CD8-positive, alpha-beta memory T cell (primary cell): ENCODE measurements at places on chromosomes 1 and 21.

DNA sequence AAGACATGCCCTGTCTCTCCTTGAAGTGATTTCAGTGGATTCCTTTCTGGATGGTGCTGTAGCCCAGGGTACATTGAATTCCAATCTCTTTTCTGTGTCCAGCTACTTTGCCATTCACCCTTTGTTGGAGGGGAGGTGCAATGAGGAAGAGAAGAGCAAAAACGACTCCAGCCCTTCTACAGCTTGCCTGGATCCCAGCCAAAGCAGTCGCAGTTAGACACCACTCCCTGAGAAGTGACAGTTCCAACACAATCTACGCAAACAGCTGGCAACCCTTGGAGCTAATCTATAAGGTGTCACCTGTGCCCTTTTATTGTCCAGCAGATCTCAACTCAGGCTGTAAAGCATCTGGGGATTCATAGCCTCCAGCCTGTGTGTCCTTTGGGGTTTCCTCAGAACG lies 4.6 kb downstream of the CD244 start:
- no peak for DNase-seq

- DNase-seq: peak; percentile 75
These were observed 9.2 kb downstream of the RNU5D-1 start for GRCh38 chr1:44721485-44722361.

- DNase-seq: no peak
These were observed 17.4 kb upstream of the CD1D start for GRCh38 chr1:158163000-158163947.

DNA sequence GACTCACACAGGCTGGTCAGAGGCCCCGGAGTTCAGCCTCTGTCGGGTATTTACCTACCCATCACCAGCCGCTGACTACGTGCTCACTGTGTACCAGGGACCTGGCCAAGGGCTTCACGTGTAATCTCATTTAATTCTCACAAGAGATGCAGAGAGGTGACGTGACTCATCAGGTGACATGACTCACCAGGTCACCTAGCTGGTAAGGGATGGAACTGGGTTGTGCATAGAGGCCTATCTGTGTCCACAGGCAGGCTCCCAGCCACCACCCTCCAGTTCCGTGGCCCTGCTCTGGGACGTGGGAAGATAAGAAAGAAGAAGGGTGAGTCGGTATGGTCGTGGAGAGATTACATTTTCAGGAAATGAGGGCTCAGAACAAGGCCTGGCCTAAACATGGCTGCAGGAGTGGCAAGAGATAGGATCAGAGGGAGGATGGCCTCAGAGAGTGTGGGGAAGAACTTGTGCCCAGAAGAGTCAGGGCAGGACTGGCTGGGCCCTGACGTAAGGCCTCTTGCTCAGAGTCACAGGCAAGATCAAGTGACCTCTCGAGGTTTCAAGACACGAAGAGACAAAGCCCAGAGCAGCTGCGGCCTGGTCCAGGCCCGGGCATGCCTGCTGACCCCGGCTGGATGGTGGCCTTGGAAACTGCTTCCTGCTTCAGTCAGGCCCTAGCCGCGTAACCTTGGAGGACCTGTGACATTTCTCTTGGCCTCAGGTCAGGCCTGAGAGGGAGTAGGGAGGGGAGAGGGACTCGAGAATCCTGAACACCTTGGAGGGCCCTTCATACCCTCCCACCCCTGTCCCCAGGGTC lies 52.7 kb upstream of the WASF2 start:
- no peak for DNase-seq

DNA sequence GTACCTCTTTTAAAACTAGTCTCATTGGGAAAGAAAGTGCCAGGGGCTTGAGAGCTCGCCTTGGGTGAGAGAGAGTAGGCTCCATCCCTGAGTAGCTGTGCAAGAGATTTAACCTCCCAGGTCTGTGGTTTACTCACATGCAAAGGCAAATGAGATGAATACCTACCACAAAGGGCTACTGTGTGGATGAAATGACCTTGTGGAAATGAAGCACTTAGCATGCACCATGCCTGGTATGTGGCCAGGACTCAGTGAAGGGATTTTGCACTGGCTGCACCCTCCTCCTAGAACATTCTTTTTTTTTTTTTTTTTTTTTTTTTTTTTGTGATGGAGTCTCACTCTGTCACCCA lies 120.3 kb downstream of the PROX1 start:
- DNase-seq: no peak

GRCh38 chr1:29201595-29202051 lies 19.9 kb upstream of the SRSF4 start:
- no peak for DNase-seq

DNA sequence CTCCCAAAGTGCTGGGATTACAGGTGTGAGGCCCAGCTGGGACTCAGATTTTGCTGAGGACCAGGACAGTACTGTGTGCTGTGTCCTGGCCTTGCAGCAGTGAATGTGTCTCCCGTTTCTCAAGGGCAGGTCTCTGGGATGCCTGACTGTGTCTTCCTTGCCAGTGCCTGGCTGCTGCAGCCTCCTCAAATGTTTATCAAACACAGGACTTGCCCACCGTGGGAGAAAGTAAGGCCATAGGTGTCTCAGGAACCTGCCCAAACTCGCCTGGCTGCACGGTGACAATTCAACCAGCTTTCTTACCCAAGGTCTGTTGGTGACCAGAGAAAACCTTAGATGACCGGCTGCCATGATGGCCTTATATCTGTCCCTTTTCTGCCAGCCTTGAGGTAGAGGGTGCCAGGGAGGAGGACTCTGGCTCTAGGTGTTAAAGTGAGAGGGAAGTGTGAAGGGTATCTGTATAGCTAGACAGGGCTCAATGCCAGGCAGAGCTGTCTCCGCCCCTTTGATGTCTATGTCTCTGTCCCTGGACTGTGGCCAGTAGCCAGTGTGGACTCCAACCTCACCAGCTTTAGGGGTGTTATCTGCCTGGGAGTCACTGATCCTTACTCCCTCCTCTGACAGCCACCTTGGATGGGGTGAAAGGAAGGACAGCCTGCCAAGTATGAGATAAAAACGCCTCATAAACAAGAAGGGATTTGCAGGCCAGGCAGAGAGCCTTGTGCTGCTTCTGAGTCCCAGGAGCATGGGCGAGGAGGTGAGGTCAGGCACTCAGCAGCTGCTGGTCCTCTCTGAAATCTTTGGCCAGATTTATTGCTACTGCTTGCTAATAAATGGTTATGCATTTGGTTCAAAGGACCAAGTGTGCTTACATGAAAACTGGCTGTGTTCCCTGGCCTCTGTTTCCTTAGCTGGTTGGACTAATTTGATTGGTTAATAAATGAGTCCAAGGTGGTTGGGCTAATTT lies 22.3 kb downstream of the IL6R start:
- no peak for DNase-seq

- no peak for DNase-seq
These were observed 4.4 kb downstream of the ST3GAL3 start for GRCh38 chr1:43711524-43712386.

DNA sequence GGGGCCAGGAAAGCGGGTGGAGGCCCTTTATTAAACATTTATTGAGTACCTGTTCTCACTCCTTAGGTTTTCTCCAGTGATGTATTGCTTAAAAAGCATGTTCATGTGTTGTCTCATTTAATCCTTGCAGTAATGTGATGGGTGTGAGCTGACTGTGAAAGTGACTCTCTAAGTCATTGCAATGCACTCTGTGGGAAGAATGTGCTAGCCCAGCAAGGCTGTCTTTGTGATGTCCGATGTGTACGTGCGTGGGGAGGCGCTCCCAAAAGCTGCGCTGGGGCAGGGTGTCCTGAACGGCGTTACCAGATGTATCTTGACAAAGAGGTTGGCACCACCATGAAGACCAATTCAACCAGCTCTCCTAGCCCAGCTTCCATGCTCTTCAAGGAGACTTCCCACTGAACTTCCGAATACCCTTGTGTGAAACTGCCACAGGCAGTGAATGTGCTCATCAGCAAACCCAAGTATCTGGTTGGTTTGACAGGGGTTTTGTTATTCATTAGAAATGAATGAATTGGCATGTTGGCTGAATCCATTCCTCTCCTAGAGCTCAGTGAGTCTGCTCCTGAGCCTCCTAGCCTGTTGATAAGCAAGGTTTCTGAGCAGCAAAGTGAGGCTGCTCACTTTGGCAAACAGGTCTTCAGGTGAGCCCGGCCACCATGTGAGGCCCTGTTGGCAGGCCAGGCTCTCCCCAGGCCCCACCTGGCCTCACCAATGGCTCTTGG lies 28.0 kb downstream of the NUAK2 start:
- no peak for DNase-seq

DNA sequence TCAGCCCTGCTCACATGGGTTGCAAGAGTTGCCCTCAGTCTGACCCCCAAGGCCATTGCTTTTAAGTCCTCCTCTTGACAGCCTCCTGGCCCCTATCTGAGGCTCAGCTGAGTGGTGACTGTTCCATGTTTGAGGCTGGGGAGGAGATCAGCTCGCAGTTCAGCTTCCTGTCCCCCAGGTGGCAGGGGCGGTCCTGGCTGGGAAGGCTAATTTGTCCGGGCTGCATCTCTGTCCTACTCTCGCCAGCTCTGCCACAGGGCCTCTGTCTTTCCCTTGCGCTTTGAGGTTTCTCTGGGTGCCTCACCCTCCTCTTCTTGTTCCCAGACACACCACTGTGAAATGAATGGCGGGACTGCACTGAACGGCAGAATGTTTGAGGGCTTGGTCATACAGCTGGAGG lies 157.3 kb downstream of the KCNJ6 start:
- no peak for DNase-seq

DNA sequence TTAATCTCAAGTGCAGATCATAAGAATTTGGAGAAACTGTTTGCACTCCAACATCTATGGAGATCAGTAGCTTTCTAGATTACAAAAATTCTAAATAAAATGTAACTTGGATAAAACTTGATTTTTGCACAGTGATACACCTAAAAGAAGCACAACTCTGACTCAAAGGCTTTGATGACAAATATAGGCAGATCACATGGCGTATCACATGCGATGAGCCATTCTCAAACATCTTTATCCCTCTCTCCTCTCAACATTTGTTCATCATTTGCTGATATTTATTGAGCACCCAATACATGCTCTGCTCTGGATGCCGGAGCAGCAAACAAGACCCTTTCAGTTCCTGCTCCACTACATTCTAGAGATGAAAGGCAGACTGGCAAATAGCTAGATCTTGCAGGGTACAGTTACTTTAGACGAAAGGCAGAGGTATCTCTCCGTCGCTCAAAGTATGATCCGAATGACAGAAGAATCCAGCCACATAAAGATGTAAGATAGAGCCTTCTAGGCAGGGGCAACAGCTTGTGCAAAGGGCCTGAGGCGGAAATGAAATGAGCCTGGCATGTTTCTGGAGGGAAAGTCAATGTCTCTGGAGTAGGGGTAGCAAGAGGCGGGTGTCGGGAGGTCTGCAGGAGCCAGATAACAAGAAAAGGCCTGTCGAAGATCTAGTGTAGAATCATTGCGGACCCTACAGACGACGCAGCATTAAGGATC lies 145.8 kb upstream of the ERRFI1 start:
- DNase-seq: no peak

- DNase-seq: no peak
These were observed 124.3 kb downstream of the NOS1AP start for GRCh38 chr1:162193815-162194214.

DNA sequence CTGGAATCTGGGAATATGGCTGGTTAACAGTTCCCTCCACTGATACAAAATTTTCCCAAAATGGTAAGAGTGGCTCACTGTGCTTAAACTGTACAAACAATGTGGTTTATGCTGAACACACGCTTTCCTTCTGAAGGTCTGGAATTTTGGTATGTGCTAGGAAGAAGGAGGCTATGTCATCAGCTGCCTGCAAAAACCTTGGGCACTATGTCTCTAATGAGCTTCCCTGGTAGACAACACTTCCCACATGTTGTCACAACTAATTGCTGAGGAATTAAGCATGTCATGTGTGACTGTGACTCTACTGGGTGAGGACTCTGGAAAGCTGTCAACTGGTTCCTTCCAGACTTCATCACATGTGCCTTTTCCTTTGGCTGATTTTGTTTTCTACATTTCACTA lies 29.2 kb downstream of the IPP start:
- no peak for DNase-seq

DNA sequence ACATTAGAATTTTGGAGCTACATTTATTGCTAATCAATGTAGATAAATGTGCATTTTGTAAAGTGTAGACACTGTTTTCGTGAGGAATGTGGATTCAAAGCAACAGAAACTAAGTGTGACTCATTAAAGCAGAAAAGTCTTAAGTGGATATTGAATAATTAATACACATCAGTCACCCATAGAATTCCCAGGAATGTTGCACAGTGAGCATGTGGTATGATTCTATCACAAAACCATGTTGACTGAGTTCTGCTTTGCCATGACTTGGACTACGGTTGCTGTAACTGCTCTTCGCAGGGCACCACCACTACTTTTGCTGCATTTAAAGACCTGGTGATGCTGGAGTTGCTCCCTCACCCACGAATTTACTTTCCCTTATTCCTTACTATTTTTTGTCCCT lies 471.8 kb downstream of the KCNT2 start:
- no peak for DNase-seq

DNA sequence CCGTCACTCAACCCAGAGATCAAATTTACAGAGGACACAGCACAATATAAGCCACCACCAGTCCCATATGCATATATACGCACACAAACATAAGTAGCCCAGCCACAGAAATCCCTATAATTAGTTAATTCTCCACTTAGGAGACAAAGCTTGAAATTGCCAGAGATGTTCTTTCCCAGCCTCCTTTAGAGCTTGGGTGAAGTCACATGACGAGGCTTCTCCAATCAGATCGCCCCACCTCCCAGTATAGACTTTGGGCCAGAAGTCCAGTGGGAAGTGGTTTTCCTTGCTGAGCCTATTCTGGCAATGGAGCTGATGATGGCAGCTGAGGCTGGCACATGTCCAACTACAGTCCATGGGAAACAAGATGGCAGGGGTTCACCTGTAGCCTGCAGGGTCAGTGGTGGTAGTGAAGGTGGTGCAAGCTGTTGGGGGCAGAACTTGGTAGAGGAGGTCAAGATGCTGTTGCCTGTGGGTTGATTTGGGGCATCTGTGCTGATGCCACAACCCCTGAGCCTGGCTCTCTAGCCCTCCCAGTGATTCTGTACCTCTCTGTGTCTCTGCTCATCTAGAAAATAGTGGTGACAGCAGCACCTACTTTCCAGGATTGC lies 535.9 kb downstream of the MATN1 start:
- DNase-seq: no peak

DNA sequence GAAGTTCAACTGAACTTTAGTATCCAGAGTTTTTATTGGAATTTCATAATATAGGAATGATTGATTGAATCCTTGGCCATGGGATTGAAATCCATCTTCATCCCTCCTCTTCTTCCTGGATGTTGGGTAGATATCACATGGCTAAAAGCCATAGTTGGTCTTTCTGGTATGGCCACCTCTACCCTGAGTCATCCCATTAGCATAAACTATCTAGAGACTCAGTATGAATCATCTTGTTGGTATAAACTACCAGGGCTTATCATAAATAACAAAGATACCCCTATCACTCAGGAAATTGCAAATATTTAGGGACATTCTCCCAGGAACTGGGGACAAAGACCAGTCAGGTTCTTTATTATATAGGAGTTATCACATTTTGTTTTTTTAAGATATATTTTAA lies 21.2 kb upstream of the ZP4 start:
- DNase-seq: no peak

- no peak for DNase-seq
These were observed 92.9 kb downstream of the EDEM3 start for GRCh38 chr1:184661801-184662200.

GRCh38 chr1:168476588-168477385 lies 67.0 kb downstream of the XCL2 start:
- DNase-seq: no peak

- DNase-seq: no peak
These were observed 2.6 kb upstream of the TMEM240 start for GRCh38 chr1:1542766-1543705.

GRCh38 chr1:209073879-209074278 lies 509.6 kb upstream of the CAMK1G start:
- no peak for DNase-seq
